ENCODE measurements at places on chromosomes 13 and 19.

- no peak for DNase-seq
Observed at GRCh38 chr13:25231517-25231916, 55.8 kb downstream of the MTMR6 start.

GRCh38 chr13:47094734-47095434 is 198.0 kb upstream of the HTR2A start:
- DNase-seq = no peak

GRCh38 chr13:30984620-30985019 is 52.2 kb downstream of the TEX26 start:
- no peak for DNase-seq

GRCh38 chr19:43721469-43722048 is 5.7 kb downstream of the IRGC start:
- no peak for DNase-seq

- peak; percentile 59 for DNase-seq
Observed at GRCh38 chr19:54448040-54448773, 792 bp upstream of the LENG8 start.

DNA sequence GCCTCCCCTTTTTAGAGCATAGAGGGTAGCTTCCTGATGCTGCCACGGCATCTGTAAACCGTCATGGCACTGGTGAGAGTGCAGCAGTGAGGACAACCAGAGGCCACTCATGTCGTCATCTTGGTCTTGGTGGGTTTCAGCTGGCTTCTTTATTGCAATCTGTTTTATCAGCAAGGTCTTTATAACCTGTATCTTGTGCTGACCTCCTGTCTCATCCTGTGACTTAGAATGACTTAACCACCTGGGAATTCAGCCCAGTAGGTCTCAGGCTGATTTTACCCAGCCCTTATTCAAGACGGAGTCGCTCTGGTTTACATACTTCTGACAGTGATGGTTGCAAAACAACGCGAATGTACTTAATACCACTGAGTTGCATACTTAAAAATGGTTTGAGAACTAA is 14.4 kb upstream of the FBN3 start:
- no peak for DNase-seq

GRCh38 chr19:44811122-44811419 is 2.2 kb downstream of the BCAM start:
- DNase-seq = no peak

- no peak for DNase-seq
Observed at GRCh38 chr19:12092065-12092867, 27.7 kb downstream of the ZNF844 start.
